ENCODE measurements at places on chromosomes 13 and 19.

GRCh38 chr19:16327911-16328823 is 3.5 kb downstream of the KLF2 start:
- DNase-seq: peak; percentile 88

GRCh38 chr13:80577285-80577684 is 236.4 kb upstream of the SPRY2 start:
- DNase-seq: no peak

- DNase-seq: no peak
Observed at GRCh38 chr19:8518536-8518935, 4.6 kb upstream of the ZNF414 start.

GRCh38 chr13:48819899-48820298 is 155.8 kb upstream of the FNDC3A start:
- DNase-seq: no peak

- DNase-seq: no peak
Observed at GRCh38 chr13:27976362-27977091, 7.4 kb upstream of the CDX2 start.

- DNase-seq: no peak
Observed at GRCh38 chr13:70756088-70756487, 647.8 kb upstream of the KLHL1 start.

- no peak for DNase-seq
Observed at GRCh38 chr13:95258619-95259194, 42.5 kb downstream of the ABCC4 start.

DNA sequence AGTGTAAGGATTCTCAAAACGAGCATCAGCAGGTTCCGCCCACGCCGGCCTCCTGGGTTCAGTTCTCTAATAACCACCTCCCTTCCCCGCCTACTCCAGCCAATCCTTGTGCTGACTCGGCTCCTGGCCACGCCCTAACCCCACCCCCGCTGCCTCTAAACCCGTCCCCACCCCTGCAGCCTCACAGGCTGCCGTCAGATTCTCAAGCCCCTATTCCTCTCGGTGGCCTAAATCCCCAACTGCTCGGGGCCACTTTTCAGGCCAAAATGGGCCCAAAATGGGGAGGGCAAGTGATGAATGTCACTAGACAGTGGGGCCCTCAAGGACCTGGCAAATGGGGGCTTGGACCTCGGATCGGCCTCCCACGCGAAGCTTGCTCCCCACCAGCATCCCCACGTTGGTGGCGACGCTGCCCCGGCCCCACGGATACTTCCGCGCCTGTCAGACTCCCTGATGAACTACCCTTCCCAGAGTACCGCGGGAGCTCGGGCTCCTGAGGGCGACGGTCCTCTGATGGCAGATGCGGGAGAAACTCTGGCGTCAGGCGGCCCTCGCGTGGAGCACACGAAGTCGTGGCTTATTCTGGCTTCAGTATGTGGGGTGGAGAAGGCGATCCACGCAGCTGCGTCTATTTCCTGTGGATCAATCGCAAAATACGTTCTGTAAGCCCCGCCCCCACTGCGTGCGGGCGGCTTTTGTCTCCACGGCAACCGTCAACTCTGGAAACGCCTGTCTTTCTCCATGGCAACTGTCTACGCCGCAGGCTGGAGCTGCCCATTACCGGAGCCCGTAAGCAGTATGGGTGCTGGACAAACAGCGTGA is 24.8 kb downstream of the ZNF473 start:
- peak; percentile 85 for DNase-seq

- no peak for DNase-seq
Observed at GRCh38 chr13:32136716-32137115, 105.1 kb downstream of the FRY start.

DNA sequence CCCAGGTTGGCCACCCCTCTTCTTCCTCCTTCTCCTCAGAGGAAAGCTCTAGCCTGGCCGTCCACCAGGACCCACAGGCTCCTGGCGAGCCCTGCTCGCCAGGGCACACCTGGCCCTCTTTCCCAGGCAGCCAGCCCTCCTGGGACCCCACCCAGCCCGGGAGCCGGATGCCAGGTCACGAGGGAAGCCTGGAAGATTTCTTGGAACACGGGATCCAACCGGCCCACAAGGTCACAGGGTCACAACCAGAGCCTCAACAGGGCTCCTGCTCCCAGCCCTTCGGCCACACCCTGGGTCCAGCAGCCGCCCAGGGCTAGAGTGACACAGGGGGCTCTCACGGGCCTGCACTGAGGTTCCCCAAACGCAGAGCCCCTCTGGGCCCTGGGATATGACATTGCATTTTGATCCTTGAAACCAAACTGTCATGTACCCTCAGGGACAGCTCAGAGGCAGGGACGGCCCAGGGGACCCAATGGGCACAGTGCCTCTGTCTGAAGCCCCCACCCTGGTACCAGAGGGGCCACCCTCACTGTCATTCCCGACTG is 5.5 kb downstream of the MKNK2 start:
- DNase-seq: no peak

DNA sequence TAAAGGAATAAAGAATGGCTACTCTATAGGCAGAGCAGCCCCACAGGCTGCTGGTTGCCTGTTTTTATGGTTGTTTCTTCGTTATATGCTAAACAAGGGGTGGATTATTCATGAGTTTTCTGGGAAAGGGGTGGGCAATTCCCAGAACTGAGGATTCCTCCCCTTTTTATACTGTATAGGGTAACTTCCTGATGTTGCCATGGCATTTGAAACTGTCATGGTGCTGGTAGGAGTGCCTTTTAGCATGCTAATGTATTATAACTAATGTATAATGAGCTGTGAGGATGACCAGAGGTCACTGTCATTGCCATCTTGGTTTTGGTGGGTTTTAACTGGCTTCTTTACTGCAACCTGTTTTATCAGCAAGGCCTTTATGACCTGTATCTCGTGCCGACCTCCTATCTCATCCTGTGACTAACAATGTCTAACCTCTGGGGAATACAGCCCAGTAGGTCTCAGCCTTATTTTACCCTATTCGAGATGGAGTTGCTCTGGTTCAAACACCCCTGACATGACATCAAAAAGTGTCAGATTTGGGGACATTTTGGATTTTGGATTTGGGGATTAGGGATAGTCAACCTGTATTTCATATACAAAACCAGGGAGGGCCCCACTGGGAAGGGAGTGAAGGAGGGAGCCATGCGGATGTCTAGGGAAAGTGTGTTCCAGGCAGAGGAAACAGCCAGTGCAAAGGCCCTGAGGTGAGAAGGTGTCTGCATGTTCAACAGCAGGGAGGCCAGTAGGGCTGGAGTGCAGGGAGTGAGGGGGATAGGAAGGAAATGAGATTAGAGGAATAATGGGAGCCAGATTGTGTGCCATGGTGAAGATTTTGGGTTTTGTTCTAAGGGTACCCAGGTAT is 10.9 kb downstream of the FXYD5 start:
- no peak for DNase-seq

- no peak for DNase-seq
Observed at GRCh38 chr19:19343016-19343362, 22.4 kb downstream of the MAU2 start.

GRCh38 chr19:1217366-1217765 is 11.8 kb downstream of the STK11 start:
- no peak for DNase-seq

GRCh38 chr19:48752496-48753365 is at the start of gene FUT1:
Gene FUT1, minus strand, starts transcription at chr19:48752641. Its CDS starts 1,360 bp downstream, at chr19:48751281.
- DNase-seq: peak; percentile 21

GRCh38 chr13:97512732-97513131 is 78.8 kb downstream of the RAP2A start:
- DNase-seq: no peak

GRCh38 chr13:107977071-107977574 is 238.2 kb downstream of the LIG4 start:
- no peak for DNase-seq

DNA sequence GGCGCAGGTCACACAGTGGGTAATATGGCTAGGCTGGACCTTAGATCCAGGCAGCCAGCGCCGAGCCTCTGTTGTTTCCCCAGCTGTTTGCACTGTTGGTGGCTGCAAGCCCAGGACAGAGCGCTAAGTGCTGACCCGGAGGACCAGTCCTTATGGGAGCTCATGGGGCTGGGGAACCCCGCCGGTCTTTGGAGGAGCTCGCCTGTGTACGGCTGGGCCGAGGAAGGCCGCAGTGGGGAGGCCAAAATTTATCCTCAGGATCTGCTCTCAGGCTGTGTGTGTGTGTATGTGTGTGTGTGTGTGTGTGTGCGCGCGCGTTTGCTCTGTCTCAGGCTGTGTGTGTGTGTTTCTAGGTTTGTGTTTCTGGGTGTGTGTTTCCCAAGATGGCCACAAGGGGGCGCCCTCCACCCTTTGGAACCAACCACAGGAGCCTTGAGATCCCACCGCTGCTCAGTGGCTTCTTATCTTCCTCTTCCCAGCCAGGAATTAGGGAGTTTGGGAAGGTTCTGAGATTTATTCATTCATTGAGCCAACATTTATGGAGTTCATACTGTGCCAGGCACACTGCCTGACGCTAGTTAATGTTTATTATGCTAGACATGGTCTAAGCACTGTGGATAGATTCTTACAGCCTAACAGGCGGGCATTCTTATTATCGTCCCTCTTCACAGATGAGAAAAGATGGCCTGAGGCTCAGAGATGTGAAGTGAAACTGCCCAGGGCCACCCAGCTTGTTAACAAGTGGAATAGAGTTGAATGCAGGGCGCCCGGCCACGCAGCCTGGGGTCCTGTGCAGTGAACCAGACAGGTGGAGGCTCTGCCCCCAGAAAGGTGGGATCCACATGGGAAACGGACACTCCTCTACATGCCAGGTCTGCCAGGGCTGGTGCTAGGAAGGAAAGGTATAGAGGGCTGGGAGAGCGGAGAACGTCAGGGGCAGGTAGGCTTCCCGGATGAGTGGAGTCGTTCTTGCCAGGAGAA is 13.0 kb downstream of the PGLYRP1 start:
- peak; percentile 74 for DNase-seq

GRCh38 chr19:50024719-50025021 is 502 bp downstream of the VRK3 start:
- DNase-seq: no peak

- no peak for DNase-seq
Observed at GRCh38 chr13:49774376-49775005, 18.0 kb downstream of the KPNA3 start.

DNA sequence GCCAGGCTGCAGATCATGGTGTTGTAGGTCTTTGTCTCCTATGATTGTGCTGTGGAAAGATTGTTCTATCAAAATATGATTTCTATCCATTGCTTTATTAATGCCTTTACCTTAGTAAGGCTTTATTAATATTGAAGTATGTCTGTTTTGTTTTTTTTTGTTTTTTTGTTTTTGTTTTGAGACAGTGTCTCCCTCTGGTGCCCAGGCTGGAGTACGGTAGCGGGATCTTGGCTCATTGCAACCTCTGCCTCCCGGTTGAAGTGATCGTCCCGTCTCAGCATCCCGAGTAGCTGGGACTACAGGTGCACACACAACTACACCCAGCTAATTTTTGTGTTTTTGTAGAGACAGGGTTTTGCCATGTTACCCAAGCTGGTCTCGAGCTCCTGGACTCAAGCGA is 7.7 kb downstream of the IRGC start:
- no peak for DNase-seq

- no peak for DNase-seq
Observed at GRCh38 chr19:52590728-52591127, 20.6 kb downstream of the ZNF701 start.

GRCh38 chr19:10061717-10062310 is 24.3 kb upstream of the SHFL start:
- no peak for DNase-seq

DNA sequence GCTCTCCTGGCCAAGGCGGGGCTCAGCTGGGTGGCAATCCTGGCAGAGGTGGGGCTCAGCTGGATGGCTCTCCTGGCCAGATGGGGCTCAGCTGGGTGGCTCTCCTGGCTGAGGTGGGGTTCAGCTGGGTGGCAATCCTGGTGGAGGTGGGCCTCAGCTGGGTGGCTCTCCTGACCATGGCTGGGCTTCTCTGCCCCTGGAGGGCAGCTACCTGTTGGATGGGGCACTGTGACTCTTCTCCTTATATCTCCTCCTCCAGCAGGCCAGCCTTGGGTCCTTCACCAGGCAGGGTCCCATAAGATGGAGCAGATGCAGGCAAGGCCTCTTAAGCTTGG is 16.7 kb downstream of the ZFR2 start:
- DNase-seq: no peak

DNA sequence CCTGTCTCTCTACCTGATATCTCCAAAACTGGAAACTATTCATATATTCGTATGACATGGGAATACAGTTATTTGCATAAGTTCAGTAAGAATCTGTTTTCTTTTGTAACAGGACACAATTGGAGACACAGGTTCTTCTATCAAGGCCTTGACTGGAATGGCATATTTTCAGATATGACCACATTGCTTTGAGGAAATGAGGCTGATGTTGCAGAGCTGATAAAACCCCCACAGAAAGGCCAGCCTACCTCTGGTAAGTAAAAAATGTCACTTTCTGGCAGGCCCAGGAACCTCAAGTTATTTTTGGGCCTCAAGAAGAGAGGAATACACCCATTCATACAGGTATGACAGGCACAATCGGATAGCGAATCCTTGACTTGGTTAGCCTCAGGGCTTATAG is 29.5 kb upstream of the KBTBD6 start:
- DNase-seq: no peak

DNA sequence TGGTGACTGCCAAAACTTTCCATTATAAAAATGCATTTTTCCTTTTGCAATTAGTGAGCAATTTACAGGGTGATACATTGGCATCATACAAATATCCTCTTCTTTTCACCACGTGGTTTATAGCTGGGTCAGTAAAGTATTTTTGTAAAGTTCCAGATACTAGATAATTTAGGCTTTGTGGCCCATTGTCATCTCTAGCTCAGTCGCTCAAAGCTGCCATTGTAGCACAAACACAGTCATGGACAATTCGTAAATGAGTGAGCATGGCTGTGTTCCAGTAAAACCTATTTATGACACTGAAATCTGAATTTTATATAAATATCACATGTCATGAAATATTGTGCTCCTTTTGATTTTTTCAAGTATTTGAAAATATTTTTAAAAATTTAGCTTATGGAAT is 162.9 kb downstream of the USP12 start:
- no peak for DNase-seq

DNA sequence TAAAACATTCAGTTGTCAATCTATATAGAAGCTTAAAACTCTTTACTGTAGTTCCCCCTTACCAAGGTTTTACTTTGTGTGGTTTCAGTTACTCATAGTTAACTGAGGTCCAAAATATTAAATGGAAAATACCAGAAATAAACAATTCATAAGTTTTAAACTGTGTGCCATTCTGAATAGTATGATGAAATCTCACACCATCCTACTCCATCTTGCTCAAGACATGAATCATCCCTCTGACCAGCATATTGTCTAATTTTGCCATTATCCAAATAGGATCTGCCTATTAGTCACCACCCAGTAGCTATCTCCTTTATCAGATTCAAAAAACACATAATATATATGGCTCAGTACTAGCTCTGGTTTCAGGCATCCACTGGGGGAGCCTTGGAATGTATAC is 22.4 kb downstream of the ZNF571 start:
- no peak for DNase-seq

DNA sequence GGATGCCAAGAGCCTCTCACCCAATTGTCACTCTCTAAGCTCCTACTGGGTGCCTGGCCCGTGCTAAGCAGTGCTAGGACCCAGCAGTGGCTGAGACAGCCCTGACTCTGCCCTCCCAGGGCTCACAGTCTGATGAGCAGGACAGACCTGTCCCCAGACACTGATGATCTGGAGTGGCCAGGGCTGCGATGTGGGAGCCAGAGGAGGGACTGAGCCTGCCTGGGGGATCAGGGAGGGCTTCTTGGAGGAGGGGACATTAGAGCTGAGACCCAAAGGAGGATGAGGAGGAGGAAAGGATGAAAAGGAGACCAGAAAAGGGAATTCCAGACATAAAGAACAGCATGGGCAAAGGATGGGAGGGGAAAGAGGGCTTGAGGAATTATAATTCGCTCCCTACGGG is 6.6 kb downstream of the ERCC1 start:
- no peak for DNase-seq

- DNase-seq: no peak
Observed at GRCh38 chr19:33443638-33444561, 70.4 kb downstream of the CEBPG start.

GRCh38 chr19:31451686-31452330 is 102.6 kb upstream of the TSHZ3 start:
- no peak for DNase-seq
